CD4-positive, alpha-beta T cell treated with Interleukin-17A for 4 hours (primary cell): ENCODE measurements at places on chromosomes 1 and 21.

- no peak for DNase-seq
Measured at GRCh38 chr1:31300193-31300592, 3.4 kb downstream of the ZCCHC17 start.

DNA sequence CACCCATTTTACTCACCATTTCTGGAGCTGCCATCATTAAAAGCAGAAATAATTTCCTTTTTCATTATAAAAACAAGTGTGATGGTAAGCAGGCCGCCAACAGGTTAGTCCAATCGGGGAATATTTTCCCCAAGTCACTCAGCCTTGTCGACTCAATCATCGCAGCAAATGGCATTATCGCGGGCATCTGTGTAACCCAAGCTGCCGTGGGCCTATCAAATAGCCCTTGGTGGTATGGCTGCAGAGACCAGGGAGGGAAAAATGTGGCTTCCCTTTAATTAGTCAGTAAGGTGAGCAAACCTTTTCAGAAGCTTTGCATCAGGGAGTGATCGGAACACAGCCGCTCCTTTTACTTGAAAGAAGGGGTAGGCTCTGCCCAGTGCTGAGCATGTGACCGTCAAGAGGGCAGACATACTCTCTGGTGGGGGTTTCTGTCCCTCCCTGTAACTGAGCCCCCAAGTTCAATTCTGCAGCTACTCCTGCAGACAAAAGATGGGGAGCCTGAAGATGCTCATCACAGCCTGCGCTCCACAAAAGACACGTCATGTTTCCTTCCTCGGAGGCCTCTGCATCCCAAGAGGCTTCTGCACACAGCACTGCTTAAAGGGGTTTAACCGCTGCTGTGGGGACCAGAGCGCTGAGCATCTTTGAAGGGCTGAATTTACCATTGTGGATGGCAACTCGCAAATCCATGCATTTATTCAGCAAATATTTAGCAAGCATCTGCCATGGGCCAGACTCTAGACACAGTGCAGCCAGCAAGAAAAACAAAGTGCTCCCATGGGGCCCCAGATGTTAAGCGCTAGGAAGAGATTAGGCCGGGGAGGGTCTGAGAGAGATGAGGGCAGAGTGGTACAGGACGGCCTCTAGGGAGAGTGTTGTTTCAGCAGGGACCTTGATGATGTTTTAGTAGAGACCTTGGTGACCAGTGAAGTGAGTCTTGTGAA is 1.2 kb upstream of the TMPRSS3 start:
- no peak for DNase-seq

DNA sequence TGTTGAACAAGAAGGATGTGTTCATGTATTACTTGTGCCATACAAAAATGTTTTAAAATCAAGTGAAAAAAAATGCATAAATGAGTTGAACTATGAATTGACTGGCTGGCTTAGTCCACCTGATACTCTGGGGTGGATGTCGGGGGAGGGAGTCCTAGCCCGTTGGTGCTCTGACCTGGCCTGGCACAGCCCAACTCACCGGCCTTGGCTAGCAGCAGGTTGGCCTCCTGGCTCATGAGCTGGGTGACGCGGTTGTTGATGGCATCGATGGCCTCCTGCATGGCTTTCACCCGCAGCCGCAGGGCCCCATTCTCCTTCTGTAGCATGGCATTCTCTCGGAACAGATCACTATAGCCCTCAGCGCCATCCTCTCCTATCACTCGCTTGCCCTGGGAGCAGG is 21.6 kb downstream of the KIF21B start:
- DNase-seq = no peak

DNA sequence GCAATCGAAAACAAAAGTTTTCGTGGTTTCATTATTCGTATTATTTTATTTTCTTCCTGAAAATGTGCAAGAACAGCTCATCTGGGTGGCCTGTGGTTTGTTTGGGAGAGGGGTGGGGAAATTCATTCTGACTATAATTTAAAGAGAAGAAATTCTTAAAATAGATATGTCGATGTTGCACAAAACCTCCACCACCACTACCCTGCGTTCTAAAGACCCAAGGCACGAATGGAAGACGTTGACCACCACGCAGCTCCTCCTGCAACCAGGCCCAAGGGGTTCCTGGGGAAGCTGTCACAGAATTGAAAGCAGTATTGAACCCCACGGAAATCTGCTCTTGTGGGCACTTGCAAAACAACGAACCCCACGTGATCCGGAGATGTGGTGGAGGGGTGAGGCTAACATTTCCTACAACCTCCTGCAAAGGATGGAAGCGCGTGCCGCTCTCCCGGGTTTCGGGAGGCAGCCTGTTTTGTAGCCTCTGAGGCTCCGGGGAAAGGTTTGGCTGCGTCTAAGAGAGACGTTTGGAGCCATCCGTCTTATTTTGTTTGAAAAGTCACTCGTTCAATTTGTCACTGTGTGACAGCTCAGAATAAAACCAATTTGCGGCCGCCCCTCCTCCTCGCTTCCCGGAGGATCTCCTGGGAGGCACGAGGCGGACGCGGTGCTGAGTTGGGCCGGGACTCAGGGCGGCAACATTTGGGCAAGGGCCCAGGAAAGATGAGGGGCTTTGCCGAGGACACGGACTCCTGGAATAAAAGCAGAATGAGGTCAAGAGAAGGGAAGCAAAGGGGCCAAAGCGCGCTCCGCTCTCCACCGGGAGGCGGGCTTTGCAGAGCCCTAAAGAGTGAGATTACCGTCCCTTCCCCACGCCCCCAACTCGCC is 810 bp upstream of the HLX start:
- no peak for DNase-seq

DNA sequence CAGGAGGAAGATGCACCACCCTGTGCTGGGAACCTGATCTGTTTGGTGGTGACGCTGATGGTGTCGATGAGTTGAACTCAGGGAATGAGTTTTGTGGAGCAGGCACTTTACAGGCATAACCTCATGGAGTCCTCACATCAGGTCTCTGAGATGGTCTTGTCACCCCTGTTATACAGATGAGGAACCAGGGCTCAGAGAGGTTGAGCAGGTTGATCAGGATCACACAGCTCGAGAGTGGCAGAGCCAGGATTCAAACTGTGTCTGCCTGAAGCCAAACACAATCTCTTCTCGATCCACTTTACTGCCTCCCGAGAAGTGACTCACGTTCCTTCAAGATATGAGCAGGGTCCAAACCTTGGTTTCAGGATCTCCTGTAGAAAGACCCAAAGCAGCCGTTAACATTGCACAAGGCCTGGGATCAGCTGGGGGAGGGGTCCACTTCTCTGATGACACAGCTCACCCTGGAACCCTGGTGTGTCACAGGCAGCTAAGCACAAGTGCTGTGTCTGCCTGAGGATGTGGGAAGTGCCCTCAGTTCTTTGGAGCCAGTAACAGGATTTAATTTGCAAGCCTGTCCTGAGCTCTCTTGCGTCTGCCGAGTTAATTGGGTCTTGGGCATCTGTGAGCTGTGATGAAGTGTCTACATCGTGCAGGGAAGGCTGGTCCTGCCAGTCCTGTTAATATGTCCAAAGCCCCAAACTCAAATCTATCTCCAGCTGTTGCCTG is 65.4 kb upstream of the STUM start:
- DNase-seq = no peak

GRCh38 chr21:42073145-42074099 is 2.3 kb downstream of the UMODL1 start:
- no peak for DNase-seq

GRCh38 chr1:241470361-241470760 is 49.2 kb downstream of the FH start:
- DNase-seq = no peak

- DNase-seq = no peak
Measured at GRCh38 chr1:150072959-150073358, 5.4 kb downstream of the VPS45 start.

- no peak for DNase-seq
Measured at GRCh38 chr1:24949331-24949881, 19.3 kb upstream of the RUNX3 start.

- DNase-seq = no peak
Measured at GRCh38 chr1:54259546-54260140, 59.7 kb downstream of the MRPL37 start.

- DNase-seq = peak; percentile 67
Measured at GRCh38 chr1:181423301-181423918, 59.9 kb upstream of the CACNA1E start.

- DNase-seq = no peak
Measured at GRCh38 chr1:77467021-77467595, 185.3 kb downstream of the AK5 start.

DNA sequence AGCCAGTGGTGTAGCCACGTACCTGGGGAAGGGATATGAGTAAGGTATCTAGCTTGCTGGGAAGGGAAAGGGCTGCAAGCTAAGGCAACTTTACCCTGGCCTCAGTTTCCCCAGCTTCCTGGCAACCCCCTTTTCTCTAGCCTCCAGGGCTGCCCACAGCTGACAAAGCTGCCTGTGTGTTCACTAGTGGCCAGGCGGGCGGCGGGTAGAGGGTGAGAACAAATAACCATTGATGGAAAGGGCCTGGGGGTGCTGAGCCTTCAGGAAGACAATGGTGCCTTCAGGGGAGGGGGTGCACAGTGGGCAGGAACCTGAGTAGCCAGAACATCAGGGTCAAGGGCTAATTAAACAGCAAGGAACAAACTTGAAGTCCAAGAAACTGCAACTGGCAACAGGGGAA is 6.1 kb downstream of the CERS2 start:
- DNase-seq = no peak

DNA sequence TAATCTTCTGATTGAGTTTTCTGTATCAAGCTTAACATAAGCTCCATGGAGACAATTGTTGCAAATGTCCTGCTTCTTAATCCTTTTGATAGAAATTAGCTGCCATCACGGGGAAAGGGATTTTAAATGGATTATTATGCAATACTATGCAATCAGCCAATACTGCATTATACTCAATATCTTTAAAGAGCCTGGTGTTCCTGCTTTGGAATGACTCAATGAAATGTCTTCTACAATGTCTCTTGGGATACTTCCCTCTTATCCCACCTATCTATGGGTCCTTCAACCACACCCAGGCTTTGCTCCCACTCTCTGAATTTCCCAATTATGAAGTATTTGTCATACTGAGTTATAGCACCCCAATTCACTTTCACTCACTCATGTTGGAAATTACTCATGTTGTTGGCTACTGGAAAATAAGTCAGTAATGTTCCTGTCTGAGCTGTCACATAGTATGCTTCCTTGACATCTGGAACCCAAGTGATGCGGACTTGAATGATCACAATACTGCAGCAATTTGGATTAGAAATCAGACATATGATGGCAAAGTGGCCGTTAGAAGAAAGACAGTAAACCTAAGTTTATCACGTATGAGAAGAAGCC is 85.0 kb downstream of the TPR start:
- DNase-seq = no peak

DNA sequence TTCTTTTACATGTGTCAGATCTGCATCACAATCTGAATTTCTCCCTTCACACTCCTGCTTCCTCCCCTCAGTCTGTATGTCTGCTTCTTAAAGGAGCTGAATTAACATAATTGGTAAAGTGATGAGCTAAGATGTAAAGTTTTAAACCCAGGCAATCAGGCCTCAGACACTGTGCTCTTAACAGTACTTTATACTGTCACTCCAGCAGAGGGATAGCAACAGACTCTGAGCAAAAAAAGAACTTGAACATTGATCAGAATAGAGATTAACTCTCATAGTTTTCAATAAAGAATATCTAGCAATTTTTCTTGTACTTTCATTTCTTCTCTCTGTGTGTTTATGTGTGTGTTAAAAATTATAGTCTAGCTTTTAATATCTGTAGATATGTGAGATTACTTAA is 110.3 kb downstream of the DUSP10 start:
- DNase-seq = no peak

GRCh38 chr1:219755234-219755633 is 142.3 kb upstream of the ZC3H11B start:
- no peak for DNase-seq

GRCh38 chr1:89575207-89575606 is 50.6 kb downstream of the LRRC8B start:
- no peak for DNase-seq

- no peak for DNase-seq
Measured at GRCh38 chr1:234316937-234317336, 56.3 kb upstream of the COA6 start.

DNA sequence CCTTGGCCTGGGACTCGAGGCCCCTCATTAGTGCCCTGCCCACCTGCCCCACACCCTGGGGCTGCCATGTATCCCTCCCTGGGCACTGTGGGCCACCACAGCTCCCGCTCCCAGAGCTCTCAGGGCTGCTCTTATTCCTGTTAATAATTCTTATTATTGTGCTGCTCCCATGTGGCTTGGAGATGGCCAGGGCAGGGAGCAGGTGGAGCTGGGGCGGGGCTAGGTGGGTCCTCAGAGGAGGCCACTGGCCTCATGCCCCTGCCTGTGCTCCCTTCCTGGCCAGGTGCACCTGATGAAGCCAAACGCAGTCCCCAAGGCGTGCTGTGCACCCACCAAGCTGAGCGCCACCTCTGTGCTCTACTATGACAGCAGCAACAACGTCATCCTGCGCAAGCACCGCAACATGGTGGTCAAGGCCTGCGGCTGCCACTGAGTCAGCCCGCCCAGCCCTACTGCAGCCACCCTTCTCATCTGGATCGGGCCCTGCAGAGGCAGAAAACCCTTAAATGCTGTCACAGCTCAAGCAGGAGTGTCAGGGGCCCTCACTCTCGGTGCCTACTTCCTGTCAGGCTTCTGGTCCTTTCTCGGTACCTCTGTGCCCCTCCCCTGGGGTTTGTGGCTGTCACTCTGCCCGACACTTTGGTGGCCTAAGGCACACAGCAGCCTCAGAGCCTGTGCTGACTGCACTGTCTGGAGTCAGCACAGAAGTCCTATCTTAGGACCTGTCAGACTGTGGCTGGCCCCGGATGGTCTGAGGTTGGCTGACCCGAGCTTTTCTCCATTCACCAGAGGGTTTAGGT is 34.1 kb downstream of the BMP8A start:
- no peak for DNase-seq

- DNase-seq = no peak
Measured at GRCh38 chr1:230818367-230818766, 50.0 kb downstream of the C1orf198 start.

- DNase-seq = no peak
Measured at GRCh38 chr1:62247391-62248168, 52.9 kb downstream of the L1TD1 start.

DNA sequence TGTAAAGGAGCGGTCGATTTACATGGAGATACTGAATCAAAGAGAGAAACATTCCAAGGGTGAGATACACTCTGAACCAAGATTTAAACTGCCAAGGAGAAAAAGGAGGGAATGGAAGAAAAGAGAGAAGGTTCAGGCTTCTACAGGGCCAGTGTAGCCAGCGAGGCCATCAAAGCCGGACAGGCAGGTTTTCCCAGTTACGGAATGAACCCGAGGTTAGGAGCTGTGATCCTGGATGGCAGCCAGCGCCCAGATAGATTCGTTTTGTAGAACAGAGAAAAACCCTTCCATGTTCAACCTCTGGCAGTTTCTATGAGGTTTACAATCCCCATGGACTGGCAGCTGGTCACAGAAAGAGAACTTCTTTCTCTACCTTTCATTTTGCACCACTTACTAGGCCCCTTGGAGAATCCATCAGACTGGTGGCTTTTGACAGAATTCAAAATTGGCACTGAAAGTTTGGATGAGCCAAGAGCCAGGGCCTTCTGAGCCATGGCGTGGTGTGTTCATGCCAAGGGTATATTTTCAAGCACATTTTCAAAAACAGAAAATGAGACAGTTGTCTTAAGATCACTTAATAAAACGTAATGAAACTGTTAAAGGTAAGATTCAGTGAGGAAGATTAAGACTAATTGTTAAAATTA is 171.5 kb downstream of the RUNX1 start:
- DNase-seq = no peak
